ENCODE measurements at places on chromosomes 2 and 18.
A peak's percentile ranks its signal among the peaks of the same experiment; 100 is the strongest.

GRCh38 chr2:7281231-7282201 is 364.3 kb downstream of the RNF144A start:
- no peak for DNase-seq

DNA sequence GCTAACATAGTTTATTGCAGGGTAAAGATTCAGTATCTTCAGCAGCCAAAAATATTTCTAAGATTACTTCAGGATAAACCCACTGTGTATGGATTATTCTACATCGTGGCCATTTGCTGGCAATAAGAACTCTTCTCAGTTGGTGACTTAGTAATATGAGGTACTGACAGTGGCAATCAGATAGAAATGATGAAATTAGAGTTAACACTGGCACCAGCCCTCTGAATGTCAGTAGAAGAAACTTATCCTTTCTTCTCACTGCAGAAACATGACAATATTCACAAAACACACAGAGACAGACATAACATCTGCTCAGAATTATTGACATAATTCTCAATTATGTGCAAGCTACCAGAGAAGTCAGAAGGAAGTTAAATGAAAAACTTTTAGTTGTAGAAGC is 246.3 kb upstream of the COL3A1 start:
- DNase-seq = no peak

- DNase-seq = peak; percentile 79
These were observed 175.7 kb downstream of the SOCS6 start for GRCh38 chr18:70464343-70465114.

- peak; percentile 86 for DNase-seq
These were observed 145.0 kb downstream of the MAP4K4 start for GRCh38 chr2:101842471-101842870.

- DNase-seq = no peak
These were observed 120.0 kb upstream of the TTN start for GRCh38 chr2:178927173-178927572.
